ENCODE measurements at places on chromosomes 11 and 22. TPM values are rescaled to one million over a fixed set of nuclear protein-coding genes. Genes with fewer than 3 reads are reported as not detected.

LARGE2 gene
- total RNA-seq, result 9.6 TPM

CHEK1 gene
- 2.8 TPM for total RNA-seq

UPK2 gene
- total RNA-seq, result not detected

NPTXR gene
- 4.9 TPM for total RNA-seq

CNGA4 gene
- total RNA-seq, result 0.88 TPM

CRACR2B gene
- 2.0 TPM for total RNA-seq

JHY gene
- 5.9 TPM for total RNA-seq

TMEM191C gene
- total RNA-seq, result 8.1 TPM

DGCR6 gene
- 5.0 TPM for total RNA-seq

SLC37A4 gene
- 18.0 TPM for total RNA-seq

MLC1 gene
- 0.92 TPM for total RNA-seq

LYVE1 gene
- 0.33 TPM for total RNA-seq

ZNF215 gene
- total RNA-seq, result not detected

KCNK7 gene
- 8.0 TPM for total RNA-seq

SLC25A18 gene
- total RNA-seq, result not detected

PHRF1 gene
- total RNA-seq, result 66.3 TPM

CDCA5 gene
- 1.7 TPM for total RNA-seq

AGBL2 gene
- 9.9 TPM for total RNA-seq
